ENCODE measurements at places on chromosomes 11 and 22.

- no peak for DNase-seq
Observed at GRCh38 chr11:81687057-81687456, 1046.6 kb downstream of the FAM181B start.

GRCh38 chr11:44571871-44572270 is 6.4 kb downstream of the CD82 start:
- no peak for DNase-seq

GRCh38 chr11:8917157-8917825 is 6.3 kb downstream of the AKIP1 start:
- DNase-seq, result no peak

GRCh38 chr22:46913351-46913750 is 150.9 kb downstream of the TBC1D22A start:
- DNase-seq, result no peak

GRCh38 chr11:1825039-1825740 is 9.6 kb upstream of the SYT8 start:
- DNase-seq, result no peak

- DNase-seq, result no peak
Observed at GRCh38 chr11:69129647-69130046, 26.1 kb upstream of the SMIM38 start.

GRCh38 chr11:78030429-78031325 is 7.6 kb upstream of the KCTD14 start:
- no peak for DNase-seq

- no peak for DNase-seq
Observed at GRCh38 chr22:23922921-23923320, 28.7 kb downstream of the MIF start.

DNA sequence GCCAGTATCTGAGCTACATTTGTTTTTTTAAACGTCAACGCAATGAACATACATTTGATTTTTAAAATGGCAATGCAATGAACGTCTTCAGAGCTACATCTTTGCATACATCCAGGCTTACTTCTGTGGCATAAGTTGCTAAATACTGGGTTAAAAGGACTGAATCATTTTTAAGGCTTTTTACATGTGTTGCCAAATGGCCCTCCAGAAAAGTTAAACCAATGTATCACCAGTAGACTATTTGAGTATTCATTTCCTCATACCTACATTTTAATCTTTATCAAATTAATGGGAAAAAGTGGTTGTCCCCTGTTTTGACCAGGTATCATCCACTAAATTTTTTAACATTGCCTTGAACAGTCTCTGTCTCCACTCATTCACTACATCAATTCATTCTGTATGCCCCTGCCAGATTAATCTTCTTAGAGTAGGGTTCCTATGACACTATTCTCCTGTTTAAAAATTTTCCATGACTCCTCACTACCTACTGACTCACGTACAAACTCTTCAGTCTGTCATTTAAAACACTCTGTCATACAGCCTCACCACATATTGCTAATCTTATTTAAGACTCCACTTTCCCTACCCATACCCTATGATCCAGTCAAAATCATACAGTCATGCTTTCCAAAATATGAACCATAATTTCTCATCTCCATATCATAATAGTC is 12.4 kb upstream of the PRRG4 start:
- no peak for DNase-seq

DNA sequence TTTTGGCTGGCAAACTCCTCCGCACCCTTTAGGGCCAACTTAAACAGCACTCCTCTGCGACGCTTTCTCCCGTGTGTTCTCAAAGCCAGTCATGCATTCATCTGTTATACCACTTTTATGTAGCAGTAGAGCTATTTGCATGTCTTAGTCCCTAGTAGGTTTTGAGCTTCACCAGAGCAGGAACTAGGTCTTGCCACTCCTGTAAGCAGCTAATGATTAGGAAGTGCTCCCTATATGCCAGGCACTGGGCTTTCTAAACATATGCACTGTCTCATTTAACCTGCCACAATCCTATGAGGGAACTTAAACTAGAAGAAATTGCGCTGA is 180.8 kb downstream of the DBX1 start:
- DNase-seq, result no peak

GRCh38 chr11:37072538-37073055 is 474.6 kb upstream of the RAG2 start:
- no peak for DNase-seq

- no peak for DNase-seq
Observed at GRCh38 chr11:117411736-117412135, 84.1 kb downstream of the CEP164 start.

GRCh38 chr11:119701591-119702549 is 27.1 kb downstream of the NECTIN1 start:
- no peak for DNase-seq

GRCh38 chr11:128929991-128930390 is 12.7 kb downstream of the TP53AIP1 start:
- no peak for DNase-seq

- no peak for DNase-seq
Observed at GRCh38 chr11:104781719-104782376, 116.4 kb downstream of the CASP12 start.

DNA sequence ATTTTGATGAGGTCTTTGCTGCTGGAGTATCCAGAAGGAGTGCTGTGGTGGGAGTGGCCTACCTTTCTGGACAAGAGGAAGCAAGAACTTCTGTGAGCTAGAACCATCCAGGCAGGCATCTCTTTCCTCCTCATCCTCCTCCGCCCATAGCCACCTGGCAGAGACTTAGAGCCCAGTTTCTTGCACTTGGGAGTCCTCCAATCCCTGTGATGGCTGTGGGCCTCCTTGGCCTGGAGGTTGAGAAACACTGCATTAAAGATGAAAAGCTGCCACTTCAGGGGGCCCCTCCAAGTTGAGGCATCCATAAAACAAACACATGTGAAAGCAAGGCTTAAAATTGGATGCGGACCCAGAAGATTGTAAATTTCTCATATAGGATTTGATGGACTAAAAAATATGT is 110.3 kb downstream of the ZBTB16 start:
- no peak for DNase-seq

DNA sequence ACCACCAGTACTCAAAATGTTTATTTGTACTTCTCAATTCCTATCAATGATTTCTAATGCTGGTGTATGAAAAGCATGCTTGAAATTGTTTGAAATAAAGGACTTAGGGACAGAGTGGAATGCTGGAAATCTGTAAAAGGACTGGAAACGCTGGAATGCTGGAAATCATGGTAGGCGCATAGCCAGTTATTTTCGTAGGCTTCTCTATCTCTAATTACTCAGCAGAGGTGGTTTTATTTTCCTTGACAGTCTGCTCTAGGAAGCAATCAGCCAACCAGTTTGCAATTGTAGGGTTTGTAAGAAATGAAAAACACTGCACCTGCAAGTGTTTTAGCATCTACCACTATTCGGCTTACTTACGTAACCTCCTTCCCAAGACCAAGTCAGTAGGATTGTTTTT is 788 bp downstream of the LIN7C start:
- no peak for DNase-seq

- no peak for DNase-seq
Observed at GRCh38 chr22:26865021-26865420, 207.6 kb downstream of the MIAT start.

GRCh38 chr22:19527861-19528417 is 3.7 kb upstream of the CLDN5 start:
- no peak for DNase-seq

GRCh38 chr11:67664696-67665540 is 9.5 kb downstream of the ALDH3B2 start:
- no peak for DNase-seq

All from stimulated activated CD8-positive, alpha-beta memory T cell treated with anti-CD3 and anti-CD28 coated beads, Interleukin-4, amount 100 ng/mL, for 1 hour (primary cell).